ENCODE measurements at places on chromosomes 13 and 19. TPM values are rescaled to one million over a fixed set of nuclear protein-coding genes. Genes with fewer than 3 reads are reported as not detected.

DNA sequence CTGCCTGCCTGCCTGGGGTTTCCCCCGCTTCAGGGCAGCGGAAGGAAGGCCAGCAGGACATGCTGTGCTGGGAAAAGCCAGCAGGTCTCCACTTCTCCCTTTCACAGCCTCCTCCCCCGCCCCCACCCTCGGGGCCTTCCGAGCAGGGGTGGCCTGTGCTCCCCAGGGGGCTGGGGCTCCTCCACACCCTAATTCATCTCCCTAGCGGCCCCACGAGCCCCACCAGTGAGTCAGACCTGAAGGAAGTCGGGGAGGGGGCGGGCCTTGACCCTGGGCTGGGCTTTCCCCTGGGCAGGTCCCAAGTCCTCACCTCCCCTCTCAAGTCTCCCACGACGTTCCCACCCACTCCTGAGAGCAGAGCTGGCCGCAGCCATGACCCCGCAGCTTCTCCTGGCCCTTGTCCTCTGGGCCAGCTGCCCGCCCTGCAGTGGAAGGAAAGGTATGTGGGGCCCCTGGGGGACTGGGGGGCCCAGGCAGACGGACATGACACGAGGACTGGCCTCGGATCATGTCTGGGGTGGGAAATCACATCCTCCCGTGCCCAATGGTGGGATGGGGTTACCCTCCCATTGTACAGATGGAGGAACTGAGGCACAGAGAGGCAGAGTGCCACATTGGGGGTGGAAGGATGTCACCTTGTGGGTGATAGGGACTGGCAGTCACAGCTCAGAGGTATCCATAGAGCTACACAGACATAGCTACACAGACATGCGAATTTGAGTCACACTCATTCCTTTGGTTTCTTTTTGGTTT lies at the start of gene EBI3:
Gene EBI3, plus strand, starts transcription at position 345 of the 753 bp plus-strand sequence. Its CDS starts 28 bp downstream, at position 373.
- no peaks in the 10 kb centered on the region for H3K36me3 ChIP-seq
- no peaks in the 10 kb centered on the region for H3K27me3 ChIP-seq
- peak within 1 kb of the TSS; percentile 38 for H3K4me3 ChIP-seq
- no peak for DNase-seq

- H3K27ac ChIP-seq, result no peak overlapping the region
- no peak overlapping the region for H3K4me3 ChIP-seq
- no peaks in the 10 kb centered on the region for H3K4me1 ChIP-seq
Observed at GRCh38 chr13:44110091-44110621, 230.5 kb downstream of the LACC1 start.

- no peaks in the 10 kb centered on the region for H3K27me3 ChIP-seq
- H3K4me3 ChIP-seq, result no peak overlapping the region
- peaks cover 3% of the 10 kb centered on the region for H3K4me1 ChIP-seq
- no peaks in the 10 kb centered on the region for H3K36me3 ChIP-seq
Observed at GRCh38 chr13:43269037-43269481, 245.7 kb downstream of the DNAJC15 start.

GRCh38 chr19:51681286-51681941 lies 11.7 kb upstream of the SPACA6 start:
- no peak for DNase-seq
- H3K4me1 ChIP-seq, result no peaks in the 10 kb centered on the region
- H3K36me3 ChIP-seq, result no peaks in the 10 kb centered on the region
- H3K4me3 ChIP-seq, result no peak overlapping the region
- H3K27ac ChIP-seq, result no peak overlapping the region
- H3K27me3 ChIP-seq, result no peaks in the 10 kb centered on the region

- no peak overlapping the region for H3K27ac ChIP-seq
- H3K27me3 ChIP-seq, result peaks cover 2% of the 10 kb centered on the region
- no peaks in the 10 kb centered on the region for H3K4me1 ChIP-seq
- no peaks in the 10 kb centered on the region for H3K36me3 ChIP-seq
Observed at GRCh38 chr13:93982179-93982918, 497.1 kb downstream of the DCT start.

DNA sequence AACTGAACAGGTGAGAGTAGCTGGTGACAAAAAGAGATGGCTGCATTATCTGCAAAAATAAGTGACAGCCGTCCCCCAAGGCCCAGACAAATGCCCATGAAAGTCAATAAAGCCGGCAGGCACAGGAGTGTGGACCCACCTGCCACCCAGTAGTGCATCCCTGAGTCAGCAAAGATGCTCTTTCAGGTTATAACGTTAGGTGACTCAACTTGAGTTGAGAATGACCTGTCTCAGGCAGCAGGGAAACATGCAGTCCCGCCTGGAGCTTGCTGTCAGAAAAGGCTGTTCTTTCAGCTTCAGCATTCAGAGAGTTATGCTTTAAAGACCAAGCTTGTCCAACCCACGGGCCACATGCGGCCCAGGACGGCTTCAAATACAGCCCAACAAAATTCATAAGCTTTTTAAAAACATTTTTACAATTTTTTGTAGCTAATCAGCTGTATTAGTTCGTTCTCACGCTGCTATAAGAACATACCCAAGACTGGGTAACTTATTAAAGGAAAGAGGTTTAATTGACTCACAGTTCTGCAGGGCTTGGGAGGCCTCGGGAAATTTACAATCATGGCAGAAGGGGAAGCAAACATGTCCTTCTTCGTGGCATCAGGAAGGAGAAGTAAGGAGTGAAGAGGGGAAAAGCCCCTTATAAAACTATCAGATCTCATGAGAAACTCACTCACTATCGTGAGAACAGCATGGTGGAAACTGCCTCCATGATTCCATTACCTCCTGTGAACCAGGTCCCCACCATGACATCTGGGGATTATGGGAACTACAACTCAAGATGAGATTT lies 110.4 kb downstream of the RAB20 start:
- H3K4me1 ChIP-seq, result no peaks in the 10 kb centered on the region
- H3K4me3 ChIP-seq, result no peak overlapping the region
- DNase-seq, result no peak
- H3K27ac ChIP-seq, result no peak overlapping the region
- no peaks in the 10 kb centered on the region for H3K27me3 ChIP-seq

DNA sequence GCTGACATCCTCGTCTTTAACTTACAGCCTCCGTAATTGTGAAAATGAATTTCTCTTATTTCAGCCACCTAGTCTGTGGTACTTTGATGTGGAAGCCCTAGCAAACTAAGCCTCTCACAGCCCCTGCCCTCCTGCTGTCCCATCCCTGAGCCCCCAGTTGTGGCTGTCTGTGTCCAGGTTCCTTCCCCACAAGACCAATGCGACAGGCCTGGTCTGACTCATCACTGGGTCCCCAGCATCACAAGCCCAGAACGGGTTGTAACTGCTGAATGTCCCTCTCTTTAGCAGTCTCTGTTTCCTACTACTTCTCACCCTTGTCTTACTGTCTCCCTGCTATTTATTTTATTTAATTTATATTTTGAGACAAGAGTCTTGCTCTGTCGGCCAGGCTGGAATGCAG lies 5.7 kb downstream of the POU2F2 start:
- no peak for DNase-seq
- no peaks in the 10 kb centered on the region for H3K36me3 ChIP-seq
- H3K27ac ChIP-seq, result no peak overlapping the region
- H3K4me1 ChIP-seq, result no peaks in the 10 kb centered on the region
- 0 out of 2 replicates have a peak, but pooled peaks cover 4% of the 10 kb centered on the region for H3K27me3 ChIP-seq

Gene CASP14
- total RNA-seq, result not detected

Gene PTPRH
- 0.21 TPM for total RNA-seq

Gene KIR3DL1
- not detected for total RNA-seq

Gene FFAR2
- total RNA-seq, result not detected

Data from H1 (cell line).